ENCODE measurements at places on chromosomes 6 and 20. TPM values are rescaled to one million over a fixed set of nuclear protein-coding genes. Genes with fewer than 3 reads are reported as not detected.

KCNS1 gene
- polyA plus RNA-seq: not detected

DNMT3B gene
- 55.5 TPM for polyA plus RNA-seq

MUCL3 gene
- polyA plus RNA-seq: not detected

RBM24 gene
- not detected for polyA plus RNA-seq

TCP11 gene
- polyA plus RNA-seq: not detected

MOCS1 gene
- 8.7 TPM for polyA plus RNA-seq

THBS2 gene
- not detected for polyA plus RNA-seq

KCNK17 gene
- polyA plus RNA-seq: not detected

TEAD3 gene
- polyA plus RNA-seq: 6.7 TPM

RFX6 gene
- not detected for polyA plus RNA-seq

C20orf202 gene
- 0.07 TPM for polyA plus RNA-seq

OR14J1 gene
- polyA plus RNA-seq: not detected

AFG1L gene
- polyA plus RNA-seq: 5.5 TPM

- no peak for DNase-seq
These were observed 670.2 kb downstream of the RFPL4B start for GRCh38 chr6:113017353-113017752.

- DNase-seq: no peak
These were observed 1045.4 kb upstream of the MAP3K7 start for GRCh38 chr6:91632308-91632707.

- no peak for DNase-seq
These were observed 197.3 kb downstream of the PREX1 start for GRCh38 chr20:48630342-48631075.

DNA sequence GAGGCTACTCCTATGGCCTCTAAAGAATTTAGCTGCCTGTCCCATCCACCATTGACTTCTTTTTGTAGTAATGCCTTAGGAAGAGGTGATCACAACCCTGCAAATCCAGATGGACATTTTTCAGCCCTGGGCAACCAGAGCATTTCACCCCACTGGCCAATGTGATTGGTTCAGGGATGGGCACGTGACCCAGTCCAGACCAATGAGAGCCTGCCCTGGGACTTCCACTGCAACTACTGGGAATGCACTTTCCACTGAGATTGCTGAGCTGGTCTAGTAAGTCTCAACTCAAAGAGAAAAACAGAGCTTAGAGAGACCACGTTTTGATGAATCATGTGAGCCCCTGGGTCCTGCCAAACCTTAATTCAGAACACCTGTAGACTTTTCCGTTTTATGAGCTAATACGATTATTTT is 8.9 kb upstream of the UBE2V1 start:
- DNase-seq: peak; percentile 75

DNA sequence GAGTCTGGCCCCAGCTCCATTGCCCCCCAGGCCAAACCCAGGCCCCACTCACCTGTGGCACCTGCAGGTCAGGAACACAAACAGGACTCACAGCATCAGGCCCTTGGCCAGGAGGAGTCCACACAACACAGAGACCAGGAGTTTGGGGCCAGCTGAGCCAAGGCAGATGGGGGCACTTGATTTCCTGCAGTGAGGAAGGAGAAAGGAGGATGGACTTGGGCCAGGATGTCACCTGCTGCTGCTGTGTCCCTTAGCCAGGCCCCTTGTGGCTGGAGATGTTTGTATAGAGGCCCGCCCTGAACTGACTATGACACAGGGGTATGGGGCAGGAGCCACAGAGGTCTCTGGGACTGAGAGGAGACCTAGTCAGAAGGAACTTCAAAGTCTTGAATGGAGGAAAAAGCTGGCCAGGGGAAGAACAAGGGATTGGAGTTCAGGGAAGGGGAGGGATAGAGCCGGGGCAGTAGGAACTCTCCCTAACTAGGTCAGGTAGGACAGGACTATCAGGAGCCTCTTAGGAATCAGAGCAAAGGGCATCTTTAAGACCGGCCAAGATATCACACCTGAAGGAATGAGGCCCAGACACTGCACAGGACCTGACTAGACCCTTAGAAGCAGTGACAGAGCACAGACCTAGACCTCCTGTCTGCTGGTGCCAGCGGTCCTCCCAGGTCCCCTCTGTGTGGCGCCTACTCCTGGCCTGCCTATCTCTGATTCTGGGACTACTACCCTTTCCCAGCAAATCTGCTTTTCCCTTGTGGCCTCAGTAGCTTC is 8.8 kb upstream of the TREML2 start:
- DNase-seq: no peak

- DNase-seq: no peak
These were observed 125.2 kb upstream of the PMEPA1 start for GRCh38 chr20:57835074-57835452.

- DNase-seq: no peak
These were observed 254.5 kb downstream of the TAF4 start for GRCh38 chr20:61811166-61811565.

- DNase-seq: no peak
These were observed 43.6 kb downstream of the FBXL4 start for GRCh38 chr6:98904096-98904495.

GRCh38 chr20:37627767-37628130 is 66.1 kb upstream of the CTNNBL1 start:
- no peak for DNase-seq

- no peak for DNase-seq
These were observed 67.7 kb upstream of the PTPN1 start for GRCh38 chr20:50442512-50442911.

GRCh38 chr6:22231616-22232015 is 65.2 kb downstream of the PRL start:
- DNase-seq: no peak

DNA sequence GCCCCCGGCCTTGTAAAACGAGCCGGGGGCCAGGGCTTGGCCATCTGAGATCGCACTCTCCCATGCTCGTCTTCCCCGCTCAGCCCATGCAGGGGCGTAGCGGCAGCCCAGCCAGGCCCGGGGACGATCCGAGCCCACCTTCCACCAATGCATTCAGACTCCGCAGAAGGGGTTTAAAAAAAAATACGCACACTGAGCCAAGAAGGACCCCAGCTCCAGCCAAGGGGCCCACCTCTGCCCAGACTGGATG is 320 bp downstream of the GSTA4 start:
- DNase-seq: peak; percentile 24

GRCh38 chr20:62832212-62832922 is 15.5 kb downstream of the COL9A3 start:
- DNase-seq: peak; percentile 63

DNA sequence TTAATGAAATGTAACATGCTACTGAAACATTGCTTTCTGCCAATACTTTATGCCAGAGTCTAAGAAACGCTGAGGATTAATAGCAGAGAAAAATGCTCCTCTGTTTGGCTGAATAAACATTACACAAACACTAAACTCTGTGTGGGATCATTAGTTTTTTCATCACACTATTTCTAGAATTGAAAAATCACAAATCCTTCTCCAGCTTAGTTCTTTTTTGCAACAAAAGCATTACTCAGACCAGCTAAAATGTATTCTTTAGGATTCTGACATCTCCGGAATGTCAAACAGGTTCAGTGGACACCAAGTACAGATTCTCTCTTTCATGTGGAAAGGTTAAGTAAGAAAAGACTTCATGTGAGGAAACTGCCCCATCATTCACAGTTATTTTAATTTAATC is 226.9 kb downstream of the SIM1 start:
- no peak for DNase-seq

DNA sequence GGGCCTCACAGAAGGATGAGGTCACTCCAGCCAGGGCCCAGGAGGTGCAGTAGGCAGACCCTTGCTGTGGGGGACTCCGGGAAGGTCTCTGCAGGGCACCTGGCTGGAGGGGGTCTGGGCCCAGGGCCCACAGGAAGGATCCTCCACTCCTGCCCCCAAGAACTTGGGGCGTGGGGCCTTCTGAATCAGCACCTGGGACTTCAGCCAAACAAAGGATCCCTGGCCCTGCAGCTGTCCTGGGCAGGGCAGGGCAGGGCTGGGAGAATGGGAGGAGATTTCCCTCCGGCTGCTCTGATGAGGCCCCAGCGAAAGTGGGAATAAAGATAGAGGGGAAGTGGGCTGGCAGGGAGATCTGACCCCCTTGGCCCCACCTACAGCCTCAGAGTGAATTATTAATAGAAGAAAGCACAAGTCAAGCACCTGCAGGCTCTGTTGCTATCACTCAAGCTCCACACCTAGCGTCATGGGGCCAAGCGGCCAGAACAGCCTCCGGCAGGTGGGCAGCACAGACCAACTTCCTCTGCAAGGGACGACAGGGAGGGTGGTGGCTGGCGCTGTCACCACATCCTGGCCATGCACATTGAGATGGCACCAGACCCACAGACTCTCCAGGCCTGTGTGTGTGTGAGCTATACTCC is 61.6 kb upstream of the MRPS10 start:
- DNase-seq: no peak

DNA sequence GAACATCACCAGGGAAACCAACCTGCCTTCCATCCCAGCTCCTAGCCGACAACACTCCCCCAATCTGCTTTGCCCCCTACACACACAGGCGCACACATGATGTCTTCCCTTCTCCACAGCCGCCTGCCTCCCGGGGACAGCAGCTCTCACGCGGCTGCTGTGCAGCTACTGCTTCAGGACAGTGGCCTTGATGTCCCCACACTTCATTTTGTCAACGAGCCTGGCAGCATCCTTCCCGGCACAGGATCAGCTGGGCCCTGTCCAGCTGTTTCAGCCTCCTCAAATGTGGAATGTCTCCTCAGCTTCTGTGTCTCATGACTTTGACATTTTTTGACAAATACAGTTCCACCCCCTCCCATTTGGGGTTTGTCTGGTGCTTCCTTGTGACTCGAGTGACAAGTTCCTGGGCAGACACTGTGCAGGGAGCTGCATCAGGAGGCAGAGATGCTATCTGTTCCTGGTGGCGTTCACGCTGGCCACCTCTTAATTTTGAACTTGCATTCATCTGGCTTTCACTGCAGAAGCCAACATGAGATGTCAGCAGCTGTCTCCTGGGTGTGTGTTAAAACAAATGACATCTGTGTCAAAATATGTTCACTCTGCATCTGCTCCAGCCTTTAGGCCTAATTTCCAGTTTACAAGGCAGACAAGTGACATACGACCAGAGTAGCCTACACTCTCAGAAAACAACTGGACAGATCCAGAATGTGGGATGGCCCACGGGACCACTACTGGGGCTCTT is 57.2 kb downstream of the GINS1 start:
- no peak for DNase-seq

DNA sequence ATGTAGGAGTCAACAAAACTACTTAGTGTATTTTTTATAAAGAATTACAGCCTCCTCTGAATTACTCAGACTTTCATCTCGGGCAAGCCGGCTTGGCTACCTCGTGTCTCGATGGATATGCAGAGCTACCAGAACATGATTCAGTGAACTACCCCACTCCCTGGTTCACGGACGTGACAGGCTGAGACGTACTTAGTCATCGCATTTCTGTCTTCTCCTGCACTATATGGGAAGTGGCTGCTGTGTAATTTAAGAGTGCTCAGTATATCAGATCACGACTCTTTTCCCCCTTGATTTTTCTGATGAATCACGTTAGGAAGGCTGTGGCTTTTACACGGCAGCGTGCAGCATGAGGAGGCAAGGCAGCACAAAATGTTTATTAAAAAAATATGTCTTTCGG is 302.7 kb upstream of the ZFP64 start:
- no peak for DNase-seq

DNA sequence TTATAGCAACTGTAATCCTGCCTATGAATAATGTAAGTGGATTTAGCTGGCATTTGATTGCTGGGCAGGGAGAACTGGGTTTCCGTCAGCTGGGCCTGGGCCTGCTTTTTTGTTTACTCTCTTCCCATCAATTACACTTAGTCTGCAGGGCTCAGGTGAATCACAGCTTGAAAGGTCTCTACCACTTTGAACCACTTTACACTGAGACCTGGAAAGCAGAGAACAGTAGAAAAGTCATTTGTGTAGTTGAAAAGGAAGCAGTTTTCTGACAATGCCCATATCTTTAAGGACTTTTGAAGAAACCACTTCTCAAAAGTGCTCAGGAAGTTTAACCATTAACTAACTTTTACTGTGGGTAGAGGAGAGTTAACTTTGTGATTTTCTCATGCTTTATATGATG is 315.4 kb upstream of the SASH1 start:
- DNase-seq: no peak

DNA sequence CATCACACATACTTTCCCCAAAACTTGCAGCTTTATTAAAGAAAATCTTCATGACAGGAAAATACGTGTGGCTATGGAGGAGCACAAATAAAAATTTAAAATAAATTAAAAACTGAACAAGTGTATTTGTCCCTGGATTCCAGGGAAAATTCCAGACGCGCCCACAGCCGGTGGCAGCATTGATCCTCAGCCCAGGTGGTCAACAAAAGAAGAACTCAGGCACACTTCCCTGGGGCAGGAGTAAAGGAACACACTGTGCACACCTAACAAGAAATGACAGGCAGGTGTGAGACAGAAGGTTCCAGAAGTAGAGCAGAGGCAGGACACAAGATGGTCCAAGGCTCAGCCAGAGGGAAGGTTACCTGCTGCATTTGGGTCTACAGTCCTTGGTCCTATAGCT is 36.3 kb downstream of the FOXA2 start:
- no peak for DNase-seq

- peak; percentile 91 for DNase-seq
These were observed 66.2 kb downstream of the RREB1 start for GRCh38 chr6:7173843-7174503.

- no peak for DNase-seq
These were observed 29.5 kb upstream of the ELOVL5 start for GRCh38 chr6:53378208-53378607.

DNA sequence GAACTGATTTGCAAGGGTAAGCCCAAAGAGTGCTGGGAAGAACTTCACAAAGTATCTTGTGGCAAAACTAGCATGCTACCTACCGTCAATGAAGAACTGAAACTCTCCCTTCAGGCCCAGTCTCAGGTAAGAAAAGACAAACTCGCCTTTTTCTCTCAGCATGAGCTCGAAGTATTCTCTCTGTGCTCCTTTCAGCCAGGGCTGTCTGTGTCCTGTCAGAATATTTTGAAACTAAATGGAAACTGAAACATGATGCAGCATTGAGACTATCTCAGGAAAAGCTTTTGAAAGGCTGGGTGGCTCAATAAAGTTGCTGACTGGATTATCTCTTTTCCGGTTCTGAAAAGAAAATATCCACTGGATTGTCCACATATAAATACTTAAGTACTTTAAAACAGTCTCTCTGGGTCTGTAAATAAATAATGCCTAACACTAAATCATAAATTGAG is 696 bp downstream of the CALHM5 start:
- no peak for DNase-seq

GRCh38 chr6:10412461-10413261 is 2.2 kb downstream of the TFAP2A start:
- DNase-seq: no peak

Measured in K562 (cell line).